ENCODE measurements at places on chromosomes 11 and 22.

DNA sequence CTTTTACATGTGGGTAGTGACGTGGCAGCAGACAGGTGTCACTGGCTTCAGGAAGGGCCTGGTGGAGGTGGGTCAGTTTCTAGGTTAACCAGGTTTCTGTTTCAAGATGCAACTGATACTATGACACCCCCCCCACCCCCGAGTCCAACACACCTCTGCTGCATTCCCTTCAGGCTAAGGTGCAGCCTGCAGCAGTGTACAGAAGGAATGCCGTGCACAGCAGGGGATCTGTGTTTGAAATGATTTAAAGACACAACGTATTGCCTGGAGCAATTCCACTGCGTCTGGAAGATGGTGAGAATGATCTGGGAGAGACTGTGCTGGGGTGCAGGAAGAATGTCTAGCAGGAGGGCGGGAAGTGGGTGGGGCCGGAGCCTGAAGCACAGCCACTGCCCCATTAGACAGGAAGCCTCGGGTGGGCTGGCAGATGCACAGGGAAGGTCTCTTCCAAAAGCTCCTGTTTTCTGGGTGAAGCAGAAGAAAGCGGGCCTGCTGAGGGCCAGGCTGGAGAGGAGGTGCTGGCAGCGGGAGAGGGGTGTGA lies 11.9 kb upstream of the TESMIN start:
- no peak for ATAC-seq

DNA sequence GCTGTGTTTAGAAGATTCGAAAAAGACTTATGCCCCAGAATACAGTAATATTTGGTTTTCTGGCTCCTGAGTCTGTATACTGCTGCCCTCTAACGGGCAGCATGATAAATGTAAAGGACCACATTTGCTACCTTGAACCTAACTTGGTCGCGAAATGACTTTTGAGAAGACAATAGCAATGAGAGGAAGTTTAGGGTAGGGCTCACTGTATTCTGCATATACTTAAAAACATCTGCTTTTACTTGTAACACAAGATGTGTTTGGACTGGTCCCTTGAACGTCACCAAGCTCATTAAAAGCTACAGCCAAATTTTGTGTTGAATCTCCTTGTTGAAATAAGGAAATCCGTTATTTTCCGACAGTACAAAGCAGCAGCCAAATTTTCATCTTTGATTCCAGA lies 309.1 kb downstream of the SWAP70 start:
- ATAC-seq: peak; percentile 58

DNA sequence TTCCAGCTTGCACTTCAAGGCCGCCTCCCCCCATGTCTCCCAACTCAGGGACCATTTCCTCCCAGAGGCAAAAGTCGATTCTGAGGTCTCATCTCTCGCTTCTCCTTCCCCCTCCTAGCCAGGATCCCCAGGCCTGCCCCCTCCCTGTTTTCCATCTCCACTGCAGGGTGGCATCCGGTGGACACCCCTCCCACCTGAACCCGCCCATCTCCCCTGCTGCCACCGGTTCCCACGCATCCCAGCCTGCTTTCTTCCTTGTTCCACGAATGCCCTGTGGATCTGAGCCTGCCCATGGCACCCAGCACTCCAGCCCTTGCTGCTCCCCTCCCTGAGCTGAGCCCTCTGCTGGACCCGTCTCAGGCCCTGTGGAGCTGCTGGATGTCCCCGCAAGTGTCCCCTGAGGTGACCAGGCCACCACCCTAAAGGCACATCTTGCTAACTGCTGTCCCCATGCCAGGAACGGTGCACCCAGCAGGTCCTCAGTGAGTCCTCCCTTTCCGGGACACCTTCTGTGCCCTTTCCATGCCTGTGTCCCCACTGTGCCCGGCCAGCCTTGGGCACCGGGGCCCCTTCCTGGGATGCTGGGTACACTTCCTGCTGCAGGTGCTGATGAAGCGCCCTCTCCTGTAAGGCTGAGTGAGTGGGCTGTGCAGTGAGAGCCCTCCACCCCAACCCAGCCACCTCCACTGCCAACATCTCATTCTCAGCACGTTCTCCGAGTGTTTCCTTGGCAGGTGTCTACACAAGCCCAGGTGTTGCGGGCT lies 936 bp downstream of the IL17REL start:
- no peak for ATAC-seq

DNA sequence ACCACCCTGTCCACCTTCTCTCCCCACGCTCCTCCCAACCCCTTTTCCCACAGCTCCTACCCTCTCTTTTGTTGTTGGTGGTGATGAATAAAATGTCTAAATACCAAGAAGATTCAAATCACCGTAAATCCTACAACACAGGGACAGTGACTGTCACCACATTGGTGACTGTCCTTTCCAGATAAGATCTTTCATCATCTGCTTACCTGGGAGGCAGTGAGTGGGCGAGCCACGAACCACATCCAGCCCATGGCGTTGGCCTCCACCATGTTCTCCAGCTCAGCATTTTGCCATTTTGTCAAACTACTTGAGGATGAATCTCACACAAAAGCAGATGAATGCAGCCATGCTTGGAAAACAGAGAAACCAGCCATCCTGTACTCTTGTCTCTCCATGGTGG lies 6.7 kb upstream of the CYTH4 start:
- no peak for ATAC-seq

All from activated CD4-positive, CD25-positive, alpha-beta regulatory T cell treated with anti-CD3 and anti-CD28 coated beads, Interleukin-2, amount 50 U/mL, for 24 hours (primary cell).